Mammary epithelial cell (primary cell): ENCODE measurements at places on chromosomes 4 and X. TPM values are rescaled to one million over a fixed set of nuclear protein-coding genes. Genes with fewer than 3 reads are reported as not detected.

DNA sequence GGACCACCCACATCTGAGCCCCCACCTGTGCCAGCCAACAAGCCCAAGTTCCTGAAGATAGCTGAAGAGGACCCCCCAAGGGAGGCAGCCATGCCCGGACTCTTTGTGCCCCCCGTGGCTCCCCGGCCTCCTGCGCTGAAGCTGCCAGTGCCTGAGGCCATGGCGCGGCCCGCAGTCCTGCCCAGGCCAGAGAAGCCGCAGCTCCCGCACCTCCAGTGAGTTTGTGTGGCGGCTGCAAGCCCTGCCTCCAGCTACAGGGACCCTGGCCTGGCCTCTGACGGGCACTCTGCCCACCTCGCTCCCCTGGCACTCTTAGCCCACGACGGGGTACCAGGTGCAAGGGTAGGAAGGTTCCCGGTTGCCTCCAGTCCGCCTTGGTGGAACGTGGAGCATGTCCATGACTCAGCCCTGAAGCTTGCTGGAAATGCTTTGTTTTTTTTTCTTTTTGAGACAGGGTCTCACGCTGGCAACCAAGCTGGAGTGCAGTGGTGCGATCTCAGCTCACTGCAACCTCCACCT, 13.7 kb upstream of the ADD1 start:
- no peak for DNase-seq

GRCh38 chr4:54318904-54319303, 89.8 kb downstream of the PDGFRA start:
- peak; percentile 25 for DNase-seq

DNA sequence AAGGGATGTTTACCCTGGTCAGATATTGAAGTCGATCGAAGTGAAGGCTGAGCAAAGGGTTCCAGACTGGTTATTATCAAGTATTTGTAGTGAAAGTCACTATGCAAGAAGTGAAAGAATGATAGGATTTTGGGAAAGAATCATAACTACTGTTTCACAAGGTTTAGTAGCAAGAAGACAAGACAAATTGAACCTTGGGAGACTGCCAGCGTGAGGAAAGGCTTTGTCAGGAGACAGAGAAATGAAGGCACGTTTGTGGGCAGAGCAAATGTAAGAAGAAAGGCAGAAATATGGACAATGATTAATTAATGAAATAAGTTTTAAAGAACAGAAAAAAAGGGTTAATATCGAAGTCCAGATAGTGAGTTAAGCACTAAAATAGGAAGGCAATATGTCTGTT, 456.8 kb downstream of the TRIML1 start:
- DNase-seq, result no peak

DNA sequence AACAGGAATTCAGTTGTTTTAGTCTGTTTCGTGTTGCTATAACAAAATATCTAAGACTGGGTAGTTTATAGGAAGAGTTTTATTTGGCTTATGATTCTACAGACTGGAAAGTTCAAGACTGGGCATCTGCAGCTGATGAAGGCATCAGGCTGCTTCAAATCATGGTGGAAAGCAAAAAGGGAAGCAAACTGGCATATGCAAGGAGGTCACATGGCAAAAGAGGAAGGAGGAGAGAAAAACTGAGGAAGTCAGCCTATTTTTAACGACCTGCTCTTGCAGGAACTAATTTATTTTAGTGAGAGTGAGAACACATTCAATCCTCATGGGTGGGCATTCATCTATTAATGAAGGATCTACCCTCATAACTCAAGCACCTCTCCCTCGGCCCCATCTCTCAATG, 363.1 kb upstream of the HS3ST1 start:
- no peak for DNase-seq

GRCh38 chrX:48831909-48832291, 3.5 kb downstream of the PCSK1N start:
- no peak for DNase-seq

DNA sequence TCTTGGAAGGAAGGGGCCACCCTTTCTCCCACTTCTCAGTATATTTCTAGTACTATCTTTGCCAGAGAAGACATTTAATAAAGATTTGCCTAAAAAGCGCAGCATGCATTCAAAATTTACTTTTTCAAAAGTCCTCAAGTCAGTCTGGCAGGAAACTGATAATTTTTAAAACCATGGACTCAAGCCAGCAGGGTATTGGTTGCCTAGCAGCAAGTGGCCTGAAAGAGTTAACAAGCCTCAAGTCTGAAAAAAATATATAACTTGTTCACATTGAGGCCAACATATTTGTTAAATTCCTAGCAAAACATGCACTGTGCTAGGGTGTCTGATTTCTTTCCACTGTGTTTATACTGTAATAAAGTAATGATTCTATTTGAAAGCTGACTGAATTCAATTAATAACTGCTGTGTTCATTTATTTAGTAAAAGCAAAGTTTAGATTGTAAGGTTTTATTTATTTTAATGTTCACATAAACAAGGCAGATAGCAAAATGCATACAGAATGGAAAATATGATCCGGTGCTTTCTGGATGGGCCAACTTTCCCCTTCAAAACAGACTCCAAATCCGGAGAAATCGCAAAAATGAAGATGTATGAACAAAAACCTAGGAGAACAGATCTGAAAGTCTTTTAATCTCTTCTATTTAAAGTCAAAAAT, 218.5 kb upstream of the FGF13 start:
- no peak for DNase-seq

- DNase-seq, result no peak
Measured at GRCh38 chr4:18314731-18315130, 293.2 kb upstream of the LCORL start.

GRCh38 chrX:18406531-18407266, 18.7 kb upstream of the CDKL5 start:
- no peak for DNase-seq

DNA sequence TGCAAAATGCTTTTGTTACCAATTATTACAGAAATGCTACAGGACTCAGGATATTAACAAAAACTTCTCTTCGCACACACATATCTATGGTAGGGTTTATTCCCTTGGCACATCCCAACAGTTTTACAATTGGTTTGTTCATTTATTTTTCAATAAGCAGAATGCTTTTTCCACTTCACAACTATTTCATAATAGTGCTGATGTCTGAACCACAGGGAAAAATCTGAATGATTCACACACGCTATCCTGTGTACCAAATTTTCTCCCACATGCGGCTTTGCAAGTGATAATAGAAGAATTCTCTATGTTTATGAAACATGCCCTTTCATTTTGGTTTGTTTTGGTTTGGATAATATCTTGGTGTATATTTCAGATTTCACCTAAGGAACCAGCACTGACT, 725.7 kb upstream of the TENM3 start:
- no peak for DNase-seq

- DNase-seq, result no peak
Measured at GRCh38 chr4:85780664-85781063, 305.7 kb downstream of the ARHGAP24 start.

GRCh38 chr4:163335384-163335783, 3.0 kb upstream of the NPY1R start:
- DNase-seq, result no peak

DNA sequence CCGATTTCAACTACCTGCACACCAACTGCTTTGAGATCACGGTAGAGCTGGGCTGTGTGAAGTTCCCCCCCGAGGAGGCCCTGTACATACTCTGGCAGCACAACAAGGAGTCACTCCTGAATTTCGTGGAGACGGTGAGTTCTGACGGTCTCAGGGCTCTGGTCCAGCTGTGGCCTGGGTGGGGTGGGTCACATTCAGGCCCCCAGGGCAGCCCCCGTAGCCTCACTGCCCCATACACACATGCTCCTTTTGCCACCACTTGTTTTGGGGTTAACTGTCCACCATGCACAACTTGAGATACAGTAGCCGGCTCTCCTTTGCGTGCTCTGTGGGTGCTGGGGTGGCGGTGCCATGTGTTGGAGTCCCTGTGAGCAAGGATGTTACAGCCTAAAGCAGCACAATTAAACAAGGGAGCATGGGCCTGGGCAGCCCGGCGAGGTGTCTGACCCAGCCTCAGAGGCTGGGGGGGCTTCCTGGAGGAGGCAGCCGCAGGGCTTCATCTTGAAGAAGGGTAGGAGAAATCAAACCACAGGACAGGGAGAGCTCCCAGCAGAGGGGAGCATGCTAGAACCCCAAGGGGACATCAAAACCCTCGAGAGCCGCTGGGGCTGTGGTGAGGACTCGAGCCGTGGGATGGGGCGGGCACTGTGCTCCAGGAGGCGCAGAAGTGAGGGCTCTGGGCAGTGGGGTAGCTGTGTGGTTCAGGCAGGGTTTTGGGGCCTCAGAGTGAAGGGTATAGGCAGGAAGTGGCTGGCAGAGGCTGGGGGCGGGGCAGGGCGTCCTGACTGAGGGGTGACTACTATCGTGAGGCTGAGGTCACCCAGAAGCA, 22.0 kb downstream of the CPZ start:
- DNase-seq, result no peak

- DNase-seq, result no peak
Measured at GRCh38 chr4:25075129-25075528, 44.4 kb upstream of the LGI2 start.

- no peak for DNase-seq
Measured at GRCh38 chr4:124682384-124682783, 30.1 kb downstream of the ANKRD50 start.

DNA sequence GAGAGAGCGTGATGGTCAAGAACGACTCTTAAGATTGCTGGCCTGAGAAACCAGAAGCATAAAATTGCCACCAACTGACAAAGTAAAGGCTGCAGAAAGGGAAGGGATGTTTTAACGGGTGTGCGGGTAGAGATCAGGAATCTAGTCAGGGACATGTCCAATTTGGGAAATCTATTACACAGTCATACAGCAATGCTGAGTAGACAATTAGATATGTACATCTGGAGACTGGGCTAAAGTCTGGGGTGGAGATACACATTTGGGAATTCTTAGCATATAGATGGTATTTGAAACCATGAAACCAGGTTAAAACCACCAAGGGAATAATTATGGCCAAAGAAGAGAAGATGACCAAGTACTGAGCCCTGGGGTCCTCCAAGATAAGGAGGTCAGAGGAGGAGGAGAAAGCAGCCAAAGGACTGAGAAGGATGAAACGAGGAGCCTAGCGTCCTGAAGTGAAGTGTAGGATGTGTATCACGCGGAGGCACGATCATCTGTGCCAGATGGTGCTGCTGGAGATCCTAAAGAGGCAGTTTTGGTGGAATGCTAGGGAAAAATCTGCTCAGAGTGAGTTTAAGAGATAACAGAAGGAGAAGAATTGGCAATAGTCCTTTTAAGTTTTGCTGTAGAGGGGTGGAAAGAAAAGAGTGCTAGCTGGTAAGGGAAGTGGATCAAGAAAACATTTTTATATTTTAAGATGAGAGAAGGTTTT, 36.5 kb downstream of the SEC24D start:
- DNase-seq, result no peak

GRCh38 chrX:108064613-108065012, 19.7 kb downstream of the VSIG1 start:
- no peak for DNase-seq

- DNase-seq, result no peak
Measured at GRCh38 chrX:66384722-66385121, 220.7 kb downstream of the HEPH start.

GRCh38 chr4:139392797-139393196, 61.1 kb upstream of the RAB33B start:
- peak; percentile 8 for DNase-seq

The MBTPS2 gene
- polyA plus RNA-seq, result 11.1 TPM

The NUP62CL gene
- polyA plus RNA-seq, result 11.3 TPM

The IL2RG gene
- polyA plus RNA-seq, result not detected

The PLK4 gene
- polyA plus RNA-seq, result 13.1 TPM

The APLN gene
- polyA plus RNA-seq, result 0.41 TPM

The KLHL5 gene
- polyA plus RNA-seq, result 27.2 TPM
